H7 (cell line): ENCODE measurements at places on chromosomes 2 and 18.
A peak's percentile ranks its signal among the peaks of the same experiment; 100 is the strongest.

GRCh38 chr2:95667480-95667879 is 75.7 kb downstream of the TRIM43 start:
- no peak for DNase-seq

DNA sequence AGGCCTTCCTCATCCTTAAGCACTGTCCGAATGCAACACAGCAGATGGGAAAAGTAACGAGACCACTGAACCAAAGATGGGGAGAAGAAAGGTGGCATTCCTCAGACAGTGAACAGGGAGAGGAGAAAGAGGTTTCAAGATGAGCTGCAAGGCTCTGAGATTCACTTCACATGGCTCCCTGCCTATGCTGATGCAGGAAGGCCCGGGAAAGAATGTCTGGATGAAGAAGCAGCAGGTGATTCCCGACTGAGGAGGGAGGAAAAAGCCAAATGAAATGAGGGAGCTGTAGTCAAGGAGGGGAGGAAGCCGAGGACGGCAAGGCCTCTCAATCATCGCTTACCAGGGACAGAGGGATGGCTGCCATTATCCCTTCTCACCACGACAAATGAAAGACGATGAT is 98.5 kb upstream of the BOD1L2 start:
- peak; percentile 43 for DNase-seq

- DNase-seq = no peak
Measured at GRCh38 chr2:8418721-8419120, 263.1 kb upstream of the ID2 start.

DNA sequence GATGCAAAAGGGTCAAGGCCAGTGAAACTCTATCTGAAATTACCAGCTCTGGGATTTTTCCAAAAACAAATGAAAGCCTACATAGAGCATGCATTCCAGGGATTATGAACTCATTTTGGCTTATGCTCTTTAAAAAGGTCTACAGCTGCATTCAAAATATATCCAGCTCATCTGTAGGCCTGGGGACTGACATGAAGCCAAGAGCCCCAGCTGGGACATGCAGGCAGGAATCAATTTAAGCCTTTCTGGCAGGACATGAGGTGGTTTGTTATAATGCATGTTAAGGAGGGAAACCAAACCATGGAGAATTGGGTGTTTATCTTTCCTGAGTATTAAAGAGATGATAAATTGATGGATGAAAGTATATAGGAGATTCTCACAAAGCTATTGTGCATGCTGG is 164.5 kb downstream of the RBM43 start:
- DNase-seq = no peak

- DNase-seq = peak; percentile 93
Measured at GRCh38 chr2:231563378-231563961, 29.2 kb upstream of the TEX44 start.

GRCh38 chr2:65319674-65320041 is 92.0 kb downstream of the ACTR2 start:
- no peak for DNase-seq

DNA sequence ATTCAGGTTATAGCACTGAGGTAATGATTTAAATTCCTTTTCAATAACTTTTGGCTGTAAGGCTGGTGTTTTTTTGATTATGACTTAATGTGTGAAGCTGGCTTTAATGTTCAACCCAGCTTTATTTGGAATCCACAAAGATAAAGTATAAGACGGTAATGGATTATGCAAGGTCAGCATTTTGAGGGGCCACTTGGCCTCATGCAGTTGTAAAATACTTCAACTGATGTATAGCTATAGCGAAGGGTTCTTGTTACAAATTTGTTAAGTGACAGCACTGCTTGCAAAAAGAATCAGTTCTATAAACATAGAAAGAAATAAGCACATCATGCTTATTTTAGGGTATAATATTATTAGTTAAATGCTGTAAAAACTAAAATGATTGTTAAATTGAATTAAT is 36.6 kb downstream of the LRP1B start:
- no peak for DNase-seq

GRCh38 chr2:241706537-241706936 is 4.7 kb downstream of the ING5 start:
- no peak for DNase-seq

- DNase-seq = no peak
Measured at GRCh38 chr2:146669735-146670134, 1175.1 kb upstream of the ACVR2A start.

- DNase-seq = no peak
Measured at GRCh38 chr2:47277987-47278386, 122.9 kb upstream of the STPG4 start.

GRCh38 chr18:49997558-49997957 is 184.2 kb upstream of the ACAA2 start:
- DNase-seq = peak; percentile 14

DNA sequence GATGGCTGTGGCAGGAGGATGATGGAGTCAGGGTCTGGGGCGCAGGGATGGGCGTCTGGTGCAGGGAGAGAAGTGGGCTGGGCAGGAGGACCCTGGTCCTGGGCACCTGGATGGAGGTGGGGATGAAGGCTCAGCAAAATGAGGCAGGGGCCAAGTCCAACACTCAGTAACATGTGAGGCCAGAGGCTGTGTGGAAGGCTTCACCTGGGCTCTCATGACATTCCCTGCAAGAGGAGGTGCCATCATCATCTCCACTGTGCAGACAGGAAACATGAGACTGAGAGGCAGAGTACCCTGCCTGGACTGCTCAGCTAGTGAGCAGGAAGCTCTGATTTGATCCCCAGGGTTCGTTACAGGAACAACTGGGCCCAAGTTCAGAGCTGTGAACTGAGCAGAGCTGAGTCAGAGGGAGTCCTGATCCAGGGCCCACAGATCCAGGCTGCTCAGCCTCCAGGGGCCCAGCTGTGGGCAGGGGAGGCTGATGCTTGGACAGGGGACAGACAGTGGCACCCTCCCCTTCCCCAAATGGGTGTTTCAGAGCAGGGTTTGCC is 36.9 kb downstream of the HJURP start:
- no peak for DNase-seq
